ENCODE measurements at places on chromosomes 11 and 22.

DNA sequence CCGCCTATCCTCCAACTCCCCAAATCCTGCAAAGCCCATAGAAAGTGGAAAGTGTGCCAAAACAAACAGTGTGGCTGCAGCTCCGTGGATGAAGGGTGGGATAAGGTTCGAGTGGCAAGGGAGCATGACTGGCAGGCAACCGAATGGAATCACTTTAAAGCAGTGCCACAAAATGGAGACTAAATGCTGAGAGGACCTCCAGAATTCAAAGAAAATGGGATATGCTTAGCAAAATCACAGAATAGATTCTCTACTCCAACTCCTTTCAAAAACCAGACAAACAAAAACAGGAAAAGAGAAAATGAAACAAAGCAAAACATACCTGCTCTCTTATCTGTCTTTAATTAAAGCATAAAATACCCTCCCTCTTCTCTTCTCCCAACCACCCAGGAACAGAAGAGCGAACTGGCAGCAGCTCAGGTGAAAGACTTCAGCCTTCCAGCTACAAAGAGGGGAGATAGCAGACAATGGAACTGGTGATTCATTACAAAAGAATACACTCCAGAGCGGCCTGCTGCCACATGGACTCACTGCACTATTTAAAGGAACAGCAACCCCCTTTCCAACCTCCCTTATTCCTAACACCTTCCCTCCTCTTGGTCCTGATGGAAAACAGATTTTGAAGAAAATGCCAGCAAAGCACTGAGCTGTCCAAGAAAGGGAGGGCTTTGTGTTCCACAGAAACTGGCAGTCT, 118.5 kb downstream of the APOL5 start:
- no peak for DNase-seq

DNA sequence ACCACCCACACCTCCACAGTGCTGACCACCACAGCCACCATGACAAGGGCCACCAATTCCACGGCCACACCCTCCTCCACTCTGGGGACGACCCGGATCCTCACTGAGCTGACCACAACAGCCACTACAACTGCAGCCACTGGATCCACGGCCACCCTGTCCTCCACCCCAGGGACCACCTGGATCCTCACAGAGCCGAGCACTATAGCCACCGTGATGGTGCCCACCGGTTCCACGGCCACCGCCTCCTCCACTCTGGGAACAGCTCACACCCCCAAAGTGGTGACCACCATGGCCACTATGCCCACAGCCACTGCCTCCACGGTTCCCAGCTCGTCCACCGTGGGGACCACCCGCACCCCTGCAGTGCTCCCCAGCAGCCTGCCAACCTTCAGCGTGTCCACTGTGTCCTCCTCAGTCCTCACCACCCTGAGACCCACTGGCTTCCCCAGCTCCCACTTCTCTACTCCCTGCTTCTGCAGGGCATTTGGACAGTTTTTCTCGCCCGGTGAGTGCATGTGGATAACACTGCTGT, 28.4 kb downstream of the MUC5B start:
- no peak for DNase-seq

DNA sequence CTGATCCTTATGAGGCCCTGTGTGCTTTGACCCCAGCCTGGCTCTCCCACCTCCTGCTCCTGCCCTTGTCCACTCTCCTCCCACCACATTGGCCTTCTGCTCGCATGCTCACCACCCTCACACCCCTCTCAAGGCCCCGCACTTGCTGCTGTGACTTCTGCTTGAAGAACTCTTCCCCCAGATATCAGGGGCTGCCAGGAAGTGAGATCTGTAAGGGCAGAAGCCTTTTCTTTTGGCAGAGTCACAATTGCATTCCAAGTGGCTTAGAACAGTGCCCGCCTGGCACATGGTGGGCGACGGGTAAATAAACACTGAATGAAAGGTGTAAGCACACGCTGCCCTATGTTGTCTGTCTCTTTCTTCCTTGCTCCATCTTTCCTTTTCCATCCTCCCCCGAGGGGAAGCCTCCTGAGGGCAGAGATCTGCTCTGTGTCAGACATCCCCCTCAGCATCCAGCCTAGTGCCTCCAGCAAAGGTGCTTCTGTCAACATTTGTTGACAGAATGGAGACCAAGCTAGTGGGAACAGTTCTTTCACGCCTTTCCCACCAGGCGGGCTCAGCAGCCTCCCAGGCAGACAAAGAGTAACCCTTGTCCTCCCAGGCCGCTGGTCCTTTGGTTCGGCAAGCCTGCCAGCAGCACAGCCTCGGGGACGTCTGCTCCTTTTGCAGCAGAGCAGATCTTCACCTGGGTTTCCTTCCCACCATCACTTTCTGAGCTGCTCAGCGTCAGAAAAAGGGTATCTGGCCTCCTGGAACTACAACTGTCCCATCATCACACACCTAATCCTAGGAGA, 10.0 kb upstream of the PEX26 start:
- no peak for DNase-seq

- DNase-seq = no peak
These were observed 8.0 kb downstream of the NUMA1 start for GRCh38 chr11:72072348-72072747.

DNA sequence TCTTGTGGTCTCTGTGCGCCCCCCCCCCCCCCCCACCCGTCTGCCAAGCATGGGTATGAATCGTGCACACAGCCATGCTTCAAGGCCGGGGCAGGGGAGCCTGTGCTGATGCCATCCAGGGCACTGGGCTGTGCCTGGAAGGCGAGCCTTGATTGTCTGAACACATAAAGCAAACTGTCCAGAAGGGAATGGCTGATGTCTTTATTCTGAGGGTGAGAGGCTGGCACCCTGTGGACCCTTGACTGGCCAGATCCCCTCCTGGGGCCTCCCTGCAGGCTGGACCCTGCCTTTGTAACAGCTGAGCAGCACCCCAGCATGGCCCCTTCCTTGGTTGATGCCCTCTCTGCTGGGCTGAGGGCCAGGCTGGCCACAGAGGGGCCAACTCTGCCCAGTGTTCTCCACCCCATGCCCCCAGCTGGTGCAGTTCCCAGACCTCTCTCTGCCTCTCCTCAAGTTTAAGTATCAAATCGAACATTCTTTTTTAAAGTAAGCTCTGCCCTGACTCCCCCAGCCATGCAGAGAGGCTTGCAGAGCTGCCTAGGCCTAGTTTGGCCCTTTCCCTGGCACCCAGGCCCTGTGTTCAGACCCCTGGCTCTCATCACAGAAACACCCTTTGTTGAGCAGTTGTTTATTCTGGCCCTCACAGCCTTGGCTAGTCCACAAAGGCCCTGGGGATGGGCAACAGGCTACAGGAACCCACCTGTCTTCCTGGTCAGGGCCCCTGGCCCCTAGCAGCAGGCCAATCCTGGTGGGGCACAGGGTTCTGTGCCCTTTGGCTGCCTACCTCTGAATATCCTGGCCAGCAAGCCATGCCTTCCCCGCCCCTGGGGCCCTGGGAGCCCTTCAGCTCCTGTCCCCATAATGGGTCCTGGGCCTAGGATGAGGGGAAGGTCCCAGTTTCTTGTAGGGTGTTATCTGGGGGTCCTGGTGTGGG, 3.9 kb upstream of the RANBP1 start:
- DNase-seq = no peak

DNA sequence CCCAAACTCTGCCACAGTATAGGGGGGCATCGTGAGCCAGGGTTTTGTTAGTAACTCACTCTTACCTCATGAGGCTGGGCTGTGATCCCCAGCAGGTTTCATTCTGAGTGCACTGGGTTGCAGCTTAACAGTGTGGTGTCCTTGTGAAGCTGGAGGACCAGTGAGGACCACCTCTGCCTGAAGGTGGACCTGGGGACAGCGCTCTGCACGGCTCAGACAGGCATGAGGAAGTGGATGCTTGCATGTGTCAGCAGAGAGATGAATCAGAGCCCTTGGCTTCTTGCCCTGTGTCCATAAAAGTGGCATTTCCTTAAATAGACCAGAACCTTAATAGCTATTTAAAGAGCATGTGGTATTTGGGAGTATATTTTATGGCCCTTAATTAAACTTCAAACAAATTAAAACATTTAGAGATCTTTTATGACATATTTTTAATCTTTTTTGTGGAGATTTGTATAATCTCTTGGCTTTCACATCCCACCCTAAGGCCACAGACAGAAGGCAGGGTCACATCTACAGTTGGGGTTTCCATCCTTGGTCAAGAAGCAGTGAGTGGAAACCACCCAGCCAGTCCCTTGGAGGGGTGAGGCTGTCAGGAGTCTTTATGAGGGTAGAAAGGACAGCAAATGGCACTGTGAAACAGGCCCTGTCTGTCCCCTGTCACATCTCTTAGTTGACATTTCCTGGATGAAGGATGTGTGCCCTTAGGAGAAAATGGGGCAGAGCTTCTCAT, 24.8 kb upstream of the ADORA2A start:
- DNase-seq = no peak

All from sciatic nerve (tissue), 2 donors.